ENCODE measurements at places on chromosomes 2 and 18. TPM values are rescaled to one million over a fixed set of nuclear protein-coding genes. Genes with fewer than 3 reads are reported as not detected.

Gene PROKR1
- not detected for total RNA-seq

Gene TFPI
- 56.5 TPM for total RNA-seq

Gene EFEMP1
- total RNA-seq = 44.6 TPM

Gene SPDYA
- not detected for total RNA-seq

Gene RTP5
- not detected for total RNA-seq

Gene TNS1
- 8.0 TPM for total RNA-seq

Gene MARCHF4
- total RNA-seq = 27.4 TPM

Gene CRYBA2
- total RNA-seq = not detected

Gene SERPINB13
- total RNA-seq = not detected

Gene M1AP
- total RNA-seq = not detected

Gene ZNF396
- total RNA-seq = 0.56 TPM

Gene EML4
- 25.8 TPM for total RNA-seq

Gene COX7A2L
- total RNA-seq = 155 TPM

Gene CROCC2
- total RNA-seq = not detected

Gene GMCL1
- 9.9 TPM for total RNA-seq

Gene KCNJ3
- total RNA-seq = not detected

Gene ABCG5
- not detected for total RNA-seq

Gene CRYGD
- not detected for total RNA-seq

Gene SLC14A1
- not detected for total RNA-seq

Gene INHBB
- 20.0 TPM for total RNA-seq

Gene DPP10
- not detected for total RNA-seq

Gene GIGYF2
- 31.0 TPM for total RNA-seq

Gene REL
- total RNA-seq = 1.4 TPM

Gene TMEM163
- 0.10 TPM for total RNA-seq

Gene ANKRD30B
- not detected for total RNA-seq

Gene ZSWIM2
- total RNA-seq = not detected

Gene CXCR1
- total RNA-seq = not detected

Gene CDK15
- not detected for total RNA-seq

Gene DSG2
- 57.5 TPM for total RNA-seq

Gene MAP3K19
- not detected for total RNA-seq

Gene GCKR
- total RNA-seq = 0.36 TPM

Gene CDCA7
- total RNA-seq = 48.6 TPM

Gene DNAH6
- 0.05 TPM for total RNA-seq

Gene L3MBTL4
- total RNA-seq = not detected

Gene ANO7
- 1.9 TPM for total RNA-seq

Gene LDLRAD4
- total RNA-seq = 2.3 TPM

Gene PROM2
- total RNA-seq = not detected

Gene INPP5D
- 0.70 TPM for total RNA-seq

Gene SOX11
- total RNA-seq = not detected

Gene RESP18
- not detected for total RNA-seq

Gene CFC1
- not detected for total RNA-seq

Gene C2orf74
- 15.2 TPM for total RNA-seq

Gene MGAT4A
- total RNA-seq = 2.4 TPM

Gene CRYGC
- not detected for total RNA-seq

Gene GPBAR1
- total RNA-seq = 0.31 TPM

Gene IGFBP2
- total RNA-seq = 84.7 TPM

Gene SERPINB11
- not detected for total RNA-seq

Gene STK11IP
- total RNA-seq = 19.3 TPM

Gene ASPRV1
- 0.23 TPM for total RNA-seq

Gene MROH2A
- total RNA-seq = 0.26 TPM

Gene CD8B
- not detected for total RNA-seq

Gene ITGA6
- total RNA-seq = 38.0 TPM

Data from A549 treated with Mapracorat at 1 μM for 4 hours (cell line).